Caki2 (cell line): ENCODE measurements at places on chromosomes 6 and 20.

DNA sequence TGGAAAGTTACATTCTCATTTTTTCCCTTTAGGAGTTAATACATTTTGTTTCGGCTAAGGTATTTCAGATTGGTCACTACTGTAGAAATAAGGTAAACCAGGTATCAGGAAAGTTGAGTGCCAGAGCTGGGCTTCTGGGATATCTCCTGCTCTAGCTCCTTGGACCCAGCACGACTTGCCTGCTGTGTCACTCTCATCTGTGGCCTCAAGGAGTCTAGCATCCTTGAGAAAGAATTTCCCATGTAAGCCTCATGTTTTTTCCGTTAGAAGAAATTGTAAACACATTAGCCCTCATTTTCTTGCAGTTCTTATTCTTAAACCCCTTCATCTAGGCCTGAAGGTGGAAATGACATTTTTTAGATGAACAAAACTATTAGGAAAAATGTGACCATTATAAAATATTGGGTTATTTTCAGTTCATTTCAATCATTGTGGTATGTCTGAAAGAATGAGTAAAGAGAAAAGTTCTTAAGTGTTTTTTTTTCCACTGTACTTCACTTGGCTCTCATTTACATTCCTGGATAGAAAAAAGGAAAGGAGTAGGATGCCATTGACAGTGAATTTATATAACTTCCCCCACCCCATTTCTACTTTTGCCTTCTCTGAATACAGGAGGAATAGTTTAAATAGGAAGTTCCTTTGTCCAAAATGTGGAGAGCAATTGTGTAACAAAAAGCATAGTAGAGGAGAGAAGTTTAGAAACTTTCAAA lies 46.7 kb downstream of the CD2AP start:
- no peak for DNase-seq

- DNase-seq, result no peak
Observed at GRCh38 chr6:144150710-144151657, 667 bp downstream of the STX11 start.

- DNase-seq, result no peak
Observed at GRCh38 chr20:4195499-4195898, 180.1 kb upstream of the RNF24 start.

DNA sequence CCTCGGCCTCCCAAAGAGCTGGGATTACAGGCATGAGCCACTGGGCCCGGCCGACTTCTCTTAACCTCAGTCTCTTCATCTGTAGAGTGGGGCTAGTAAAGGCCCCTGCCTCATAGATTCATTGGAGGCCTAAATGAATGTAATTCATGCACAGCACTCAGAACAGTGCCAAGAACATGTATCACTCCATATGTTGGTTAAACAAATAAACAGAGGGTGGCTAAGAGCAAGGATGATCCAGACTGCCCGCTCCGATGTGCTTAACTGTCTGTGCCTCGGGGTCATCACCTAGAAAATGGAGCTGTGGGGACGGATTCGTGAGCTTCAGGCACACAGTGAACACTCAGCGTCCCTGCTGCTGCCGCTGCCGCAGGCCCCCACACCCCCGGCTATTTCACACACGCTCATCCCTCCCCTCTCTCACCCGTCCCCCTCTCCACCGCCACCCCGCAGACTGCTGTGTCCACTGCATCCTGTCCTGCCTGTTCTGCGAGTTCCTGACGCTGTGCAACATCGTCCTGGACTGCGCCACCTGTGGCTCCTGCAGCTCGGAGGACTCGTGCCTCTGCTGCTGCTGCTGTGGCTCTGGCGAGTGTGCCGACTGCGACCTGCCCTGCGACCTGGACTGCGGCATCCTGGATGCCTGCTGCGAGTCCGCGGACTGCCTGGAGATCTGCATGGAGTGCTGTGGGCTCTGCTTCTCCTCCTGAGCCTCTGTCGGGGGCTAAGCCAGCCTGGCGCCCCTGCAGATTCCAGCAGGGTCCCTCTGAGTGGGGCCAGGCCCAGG lies 14.8 kb downstream of the MDFI start:
- no peak for DNase-seq

GRCh38 chr6:33504486-33504885 lies 50.1 kb downstream of the ZBTB9 start:
- DNase-seq, result no peak

- DNase-seq, result no peak
Observed at GRCh38 chr20:37622728-37623127, 71.1 kb upstream of the CTNNBL1 start.

GRCh38 chr6:141728330-141728729 lies 404.4 kb upstream of the GJE1 start:
- DNase-seq, result no peak

GRCh38 chr6:123447315-123447937 lies 189.3 kb downstream of the TRDN start:
- no peak for DNase-seq

- no peak for DNase-seq
Observed at GRCh38 chr6:122081921-122082320, 317.5 kb upstream of the HSF2 start.

DNA sequence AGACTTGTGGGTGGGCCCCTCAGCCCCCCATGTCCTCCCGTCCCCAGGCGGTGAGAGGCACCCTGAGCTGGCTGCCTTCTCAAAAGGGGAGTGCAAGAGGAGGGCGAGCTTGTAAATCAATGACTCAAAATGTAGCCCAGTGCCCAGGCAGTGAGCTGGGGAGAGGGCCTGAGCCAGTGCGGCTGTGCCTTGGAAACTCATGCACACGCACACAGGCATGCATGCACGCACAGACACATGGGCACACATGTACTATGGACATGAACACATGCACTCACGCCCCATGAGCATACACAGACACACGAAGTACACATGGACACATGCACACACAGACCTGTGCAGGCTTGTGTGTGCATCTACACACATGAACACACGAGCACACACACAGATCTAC lies 133.5 kb downstream of the TAF4 start:
- DNase-seq, result no peak

DNA sequence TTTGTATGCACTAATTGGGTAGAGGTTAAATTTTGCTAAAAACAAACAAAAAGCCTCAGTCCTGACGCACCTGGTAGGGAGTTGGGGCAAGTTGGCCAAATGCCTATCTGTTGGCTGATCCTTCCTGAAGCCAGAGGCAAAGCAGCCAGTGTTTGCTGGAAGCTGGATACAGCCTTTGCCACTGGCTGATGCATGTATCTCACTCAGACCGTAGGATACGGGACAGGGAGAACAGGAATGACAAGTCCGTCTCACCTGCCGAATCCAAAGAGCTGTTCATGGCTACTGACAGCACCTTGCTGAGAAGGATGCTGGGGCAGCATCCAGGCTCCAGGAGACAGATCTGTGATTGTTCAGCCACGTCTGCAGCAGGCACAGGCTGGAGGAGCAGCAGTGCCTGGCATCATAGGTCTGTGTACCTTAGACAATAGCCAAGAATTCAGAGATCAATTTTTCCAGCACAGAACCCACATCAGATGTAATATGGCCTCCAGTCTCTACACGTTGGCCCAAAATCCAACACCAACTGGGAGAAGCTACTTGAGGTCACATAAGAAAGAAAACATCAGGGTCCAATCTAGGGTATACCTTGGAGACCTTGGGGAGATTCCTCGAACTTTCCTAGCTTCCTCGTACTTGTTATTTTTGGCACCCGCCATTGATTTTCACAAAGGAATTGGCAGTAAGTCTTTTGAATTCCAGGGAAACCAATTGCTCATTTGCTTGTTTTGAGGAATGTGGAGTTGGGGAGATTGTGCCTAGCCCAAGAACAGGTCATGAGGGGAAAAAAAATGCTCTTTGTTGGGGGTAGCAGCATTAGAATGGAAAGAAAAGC lies 108.5 kb upstream of the ARMC2 start:
- peak; percentile 29 for DNase-seq

DNA sequence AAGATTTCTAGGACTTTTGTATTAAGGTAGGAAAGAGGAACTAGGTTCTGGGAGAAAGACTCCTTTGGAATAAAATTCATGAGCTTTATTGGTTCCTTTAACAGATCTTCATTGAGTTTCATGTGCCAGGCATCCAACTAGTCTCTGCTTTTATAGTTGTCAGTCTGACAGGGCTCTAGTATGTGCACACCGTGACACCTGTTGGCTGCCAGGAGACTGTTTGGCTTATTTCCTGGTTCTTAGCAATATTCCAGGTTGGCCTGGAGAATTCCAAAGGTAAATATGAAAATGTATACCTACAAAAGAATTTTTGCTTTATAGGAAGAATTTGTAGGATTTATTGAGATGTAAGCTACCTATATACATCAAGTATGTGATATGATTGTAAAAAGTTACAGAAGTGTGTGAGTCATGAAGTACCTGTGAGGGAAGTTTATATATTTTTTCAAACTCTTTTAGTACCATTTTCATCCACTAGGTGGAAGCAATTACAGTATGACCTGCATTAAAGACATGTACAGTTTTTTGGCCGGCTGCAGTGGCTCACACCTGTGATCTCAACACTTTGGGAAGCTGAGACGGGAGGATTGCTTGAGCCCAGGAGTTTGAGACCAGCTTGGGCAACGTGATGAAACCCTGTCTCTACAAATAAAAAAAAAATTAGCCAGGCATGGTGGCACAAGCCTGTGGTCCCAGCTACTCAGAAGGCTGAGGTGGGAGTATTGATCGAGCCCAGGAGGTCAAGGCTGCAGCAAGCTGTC lies 35.2 kb downstream of the NDUFAF5 start:
- DNase-seq, result peak; percentile 58

GRCh38 chr20:43942201-43942590 lies 27.5 kb downstream of the TOX2 start:
- DNase-seq, result no peak

DNA sequence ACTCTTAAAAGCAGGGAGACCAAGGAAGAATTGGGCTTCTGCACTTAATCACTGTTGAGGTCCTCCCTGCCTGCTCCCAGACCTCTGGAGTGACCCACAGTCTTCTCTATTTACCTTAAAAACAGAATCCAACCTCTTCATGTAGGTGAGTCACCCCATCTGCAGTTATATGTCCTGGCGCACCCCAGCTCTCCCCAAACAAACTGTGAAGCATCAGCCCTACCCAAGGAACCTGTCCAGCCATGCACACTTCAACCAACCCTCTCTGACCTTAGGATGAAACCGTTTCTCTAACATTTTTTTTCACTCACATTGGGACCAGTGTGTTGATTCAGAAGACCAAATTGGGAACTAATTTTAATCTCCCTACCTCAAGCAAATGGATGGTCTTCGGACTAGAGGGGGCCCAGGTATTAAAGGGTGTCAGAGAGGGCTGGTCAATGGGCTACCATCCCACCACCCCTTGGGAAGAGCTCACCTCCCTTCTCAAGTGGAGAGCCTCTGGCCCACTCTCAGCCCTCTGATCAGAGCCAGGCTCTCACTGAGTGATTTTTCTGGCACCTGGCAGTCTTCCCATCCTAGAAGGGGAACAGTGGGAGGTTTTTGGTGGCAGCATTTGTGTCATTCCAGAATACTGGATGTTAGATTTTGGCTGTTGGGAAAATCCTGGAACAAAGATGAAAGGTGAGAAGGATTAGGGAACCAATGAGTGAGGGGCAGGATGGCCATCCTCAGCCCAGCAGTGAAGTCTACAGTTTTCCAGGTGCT lies 203.6 kb downstream of the LRFN2 start:
- DNase-seq, result no peak

DNA sequence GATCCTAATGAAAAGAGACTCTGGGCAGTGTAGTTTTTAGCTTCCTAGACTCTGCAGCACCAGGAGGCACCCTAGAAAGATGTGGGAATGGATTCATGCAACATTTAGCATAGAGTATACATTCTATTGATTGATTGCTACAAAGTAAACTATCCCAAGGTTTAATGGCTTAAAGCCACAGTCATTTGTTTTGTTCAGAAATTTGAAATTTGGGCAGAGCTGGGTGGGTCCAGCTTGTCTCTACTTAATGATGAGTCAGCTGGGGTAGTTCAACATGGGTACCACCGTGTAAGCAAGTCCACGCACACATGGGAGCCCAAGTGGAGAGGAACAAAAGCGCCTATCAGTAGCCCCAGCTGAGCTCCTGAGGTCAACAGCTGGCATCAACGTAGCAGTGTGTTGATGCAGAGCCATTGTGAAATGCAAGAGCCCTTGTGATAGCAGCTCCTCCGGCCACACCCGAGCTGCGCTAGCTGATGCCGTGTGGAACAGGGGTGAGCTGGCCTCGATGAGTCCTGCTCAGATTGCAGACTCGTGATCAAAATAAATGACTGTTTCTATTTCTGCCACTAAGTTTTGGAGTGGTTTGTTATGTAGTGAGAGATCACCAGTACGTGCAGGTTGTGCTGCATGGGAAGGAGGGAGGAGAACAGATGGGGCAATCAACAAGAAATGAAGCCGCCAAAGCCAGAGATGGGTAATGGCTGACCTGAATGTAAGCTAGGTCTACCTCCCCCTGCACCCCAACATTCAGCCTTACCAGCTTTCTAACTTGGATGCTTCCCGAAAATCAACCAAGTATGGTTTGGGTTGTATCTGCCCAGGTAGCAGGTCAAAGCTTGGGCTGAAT lies 45.7 kb upstream of the TRAF3IP2 start:
- DNase-seq, result no peak

- no peak for DNase-seq
Observed at GRCh38 chr20:23059846-23060245, 10.4 kb upstream of the THBD start.

- no peak for DNase-seq
Observed at GRCh38 chr6:15993716-15994228, 135.1 kb upstream of the MYLIP start.

GRCh38 chr6:4017058-4017739 lies 61.7 kb downstream of the FAM217A start:
- no peak for DNase-seq

DNA sequence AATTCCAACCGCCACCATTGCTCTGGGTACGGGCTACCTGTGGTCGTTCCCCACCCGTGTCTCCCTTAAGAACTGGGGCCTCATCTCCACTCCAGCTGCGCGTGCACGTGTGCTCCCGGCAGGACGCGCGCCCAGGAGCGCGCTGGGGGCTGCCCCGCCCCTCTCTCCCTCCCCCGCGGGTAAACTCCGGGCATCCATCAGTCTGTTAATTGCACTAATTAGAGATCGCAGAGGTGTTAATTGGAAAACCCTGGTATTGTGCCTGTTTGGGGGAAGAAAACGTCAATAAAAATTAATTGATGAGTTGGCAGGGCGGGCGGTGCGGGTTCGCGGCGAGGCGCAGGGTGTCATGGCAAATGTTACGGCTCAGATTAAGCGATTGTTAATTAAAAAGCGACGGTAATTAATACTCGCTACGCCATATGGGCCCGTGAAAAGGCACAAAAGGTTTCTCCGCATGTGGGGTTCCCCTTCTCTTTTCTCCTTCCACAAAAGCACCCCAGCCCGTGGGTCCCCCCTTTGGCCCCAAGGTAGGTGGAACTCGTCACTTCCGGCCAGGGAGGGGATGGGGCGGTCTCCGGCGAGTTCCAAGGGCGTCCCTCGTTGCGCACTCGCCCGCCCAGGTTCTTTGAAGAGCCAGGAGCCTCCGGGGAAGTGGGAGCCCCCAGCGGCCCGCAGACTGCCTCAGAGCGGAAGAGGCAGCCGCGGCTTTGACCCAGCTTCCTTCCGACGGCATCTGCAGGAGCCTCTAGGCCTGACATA lies 14.4 kb downstream of the FOXP4 start:
- no peak for DNase-seq

GRCh38 chr6:63584566-63584965 lies 12.3 kb downstream of the LOC128125822 start:
- DNase-seq, result no peak
